ELF-1 (cell line): ENCODE measurements at places on chromosomes 3 and 15.

GRCh38 chr15:31280046-31280830, 46.4 kb upstream of the KLF13 start:
- DNase-seq = no peak

DNA sequence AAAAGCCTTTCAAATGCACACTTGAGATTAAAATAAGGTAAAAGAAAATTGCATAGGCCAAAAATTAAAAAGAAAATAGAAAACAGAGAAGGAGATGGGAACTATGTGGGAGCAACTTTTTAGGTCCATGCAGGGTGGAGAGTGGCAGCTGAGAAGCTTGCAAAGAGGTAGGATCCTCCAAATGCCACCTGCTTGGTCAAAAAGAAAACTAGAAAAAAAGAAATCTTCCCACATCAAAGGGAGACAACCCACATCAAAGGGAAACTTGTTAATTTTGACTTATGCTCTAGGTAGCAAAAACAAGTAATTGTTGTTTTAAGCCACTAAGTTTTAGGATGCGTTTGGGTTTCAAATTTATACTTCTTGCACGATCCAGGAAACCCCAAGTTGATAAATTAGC, 342.9 kb downstream of the IL20RB start:
- no peak for DNase-seq

DNA sequence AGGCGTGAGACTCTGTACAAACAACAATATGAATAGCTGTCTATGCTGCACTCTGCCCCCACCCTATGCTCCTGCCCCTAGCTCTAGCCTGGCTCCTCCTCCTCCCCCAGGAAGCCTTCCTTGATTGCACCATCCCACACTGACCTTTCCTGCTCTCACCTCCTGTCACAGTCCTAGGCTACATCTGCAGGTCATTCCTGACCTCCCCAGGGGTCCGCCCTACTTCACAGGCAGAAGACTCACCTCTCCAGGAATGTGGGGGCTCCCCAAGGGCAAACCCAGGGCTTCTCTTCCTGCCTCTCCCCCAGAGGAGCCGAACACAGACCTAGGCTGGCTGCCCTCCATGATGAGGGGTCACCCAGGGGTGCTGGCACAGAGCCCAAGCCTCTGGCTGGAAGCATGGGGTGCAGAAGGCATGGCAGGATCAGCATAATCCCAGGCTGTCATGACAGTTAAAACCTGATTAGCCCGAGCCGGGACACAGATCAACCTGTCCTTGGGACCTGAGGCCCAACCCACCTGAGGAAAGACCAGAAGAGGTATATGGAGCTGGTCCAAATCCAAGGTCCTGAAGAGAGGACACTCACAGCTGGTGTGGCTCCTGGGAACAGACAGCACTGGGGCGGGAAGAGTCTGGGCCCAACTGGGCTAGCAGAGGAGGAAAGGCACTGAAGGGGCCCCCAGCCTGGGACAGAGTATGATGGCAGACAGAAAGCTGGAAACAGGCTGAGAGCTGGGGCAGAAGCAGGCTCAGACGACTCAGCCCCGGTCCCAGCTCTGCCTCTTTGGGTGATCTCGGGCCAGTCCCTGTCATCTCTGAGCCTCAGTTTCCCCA, 5.9 kb downstream of the SEMA7A start:
- DNase-seq = no peak

- DNase-seq = no peak
Observed at GRCh38 chr3:23312866-23313265, 109.7 kb downstream of the UBE2E2 start.

DNA sequence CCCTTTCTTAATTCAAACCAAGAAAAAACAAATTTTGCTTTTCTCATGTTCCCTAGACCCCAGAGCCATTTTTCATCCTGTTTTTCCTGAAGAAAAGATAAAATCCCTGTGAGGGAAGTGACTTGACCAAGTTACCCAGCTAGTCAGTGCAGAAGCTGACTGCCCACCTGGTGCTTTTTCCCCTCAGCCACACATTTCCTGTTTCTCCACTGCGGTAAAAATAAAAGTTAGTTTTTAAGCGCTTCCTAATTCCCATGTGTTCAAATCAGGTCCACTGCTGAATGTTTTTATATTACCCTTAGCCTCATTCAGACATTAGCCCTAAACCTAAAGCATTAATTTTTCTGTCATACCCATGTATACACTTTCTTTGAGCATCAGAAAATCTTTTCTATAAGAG, 26.1 kb downstream of the PPP2R3A start:
- DNase-seq = no peak

- no peak for DNase-seq
Observed at GRCh38 chr15:76198456-76199105, 112.7 kb downstream of the ETFA start.

GRCh38 chr15:67415181-67415580, 105.8 kb upstream of the C15orf61 start:
- DNase-seq = no peak
